Gastrocnemius medialis (tissue), 4 donors: ENCODE measurements at places on chromosomes 5 and 9. TPM values are rescaled to one million over a fixed set of nuclear protein-coding genes. Genes with fewer than 3 reads are reported as not detected.

- DNase-seq: no peak
Measured at GRCh38 chr9:36787709-36788108, 215.0 kb downstream of the MELK start.

GRCh38 chr9:89919171-89919681, 314.4 kb downstream of the GADD45G start:
- DNase-seq: peak; percentile 65

DNA sequence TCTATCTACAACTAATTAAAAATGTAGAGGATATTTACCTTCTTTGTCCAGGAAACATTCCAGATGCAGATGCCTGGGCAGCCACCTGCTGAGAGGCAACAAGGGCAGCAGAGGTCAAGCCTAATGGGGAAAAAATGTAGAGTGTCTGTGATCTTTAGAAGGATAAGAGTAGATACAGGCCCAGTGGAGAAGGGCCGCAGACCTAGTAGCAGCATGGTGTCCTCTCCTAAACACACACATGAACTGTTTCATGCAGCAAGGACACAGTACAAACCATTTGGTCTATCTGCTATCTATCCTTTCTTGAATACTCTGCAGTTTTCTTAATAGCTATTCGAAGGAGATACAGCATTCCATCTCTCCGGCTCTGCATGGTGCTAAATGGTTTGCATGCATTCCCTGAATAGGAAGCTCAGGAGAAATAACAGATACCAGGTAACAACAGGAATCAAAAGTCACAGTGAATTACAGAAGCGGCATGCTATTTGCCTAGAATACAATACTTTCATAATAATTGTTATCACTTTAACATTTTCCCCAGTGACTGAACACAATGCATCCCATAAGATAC, 107.3 kb downstream of the ZNF608 start:
- DNase-seq: no peak

GRCh38 chr9:108205276-108205675, 650.5 kb downstream of the ACTL7B start:
- DNase-seq: no peak

- DNase-seq: no peak
Measured at GRCh38 chr5:40485021-40485998, 194.4 kb upstream of the PTGER4 start.

GRCh38 chr5:18605186-18605585, 970.9 kb downstream of the TAF11L14 start:
- DNase-seq: no peak

GRCh38 chr5:2302169-2302568, 419.4 kb upstream of the IRX4 start:
- no peak for DNase-seq

GRCh38 chr9:93949694-93950449, 5.3 kb downstream of the BARX1 start:
- DNase-seq: no peak

GRCh38 chr5:171316258-171317121, 7.4 kb downstream of the TLX3 start:
- no peak for DNase-seq

DNA sequence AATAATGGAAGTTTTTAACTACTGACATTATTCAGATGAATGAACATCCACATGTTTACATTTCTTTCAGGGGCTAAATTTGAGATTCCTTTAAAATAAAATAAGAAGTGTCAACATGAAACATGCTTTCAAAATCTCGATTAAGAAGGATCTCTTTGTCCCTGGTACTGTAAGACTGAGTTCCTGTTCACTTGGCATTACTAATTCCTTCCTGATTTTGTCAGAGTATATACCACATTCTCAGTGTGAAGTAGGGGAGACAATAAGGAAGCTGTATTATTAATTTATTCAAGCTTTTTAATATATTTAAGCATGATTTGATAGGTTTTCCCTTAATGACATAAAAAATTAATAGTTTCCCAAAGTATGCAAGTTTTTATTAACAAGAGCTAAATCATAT, 81.5 kb upstream of the GRHPR start:
- no peak for DNase-seq

GRCh38 chr9:114694146-114694545, 12.2 kb upstream of the TEX48 start:
- no peak for DNase-seq

- DNase-seq: no peak
Measured at GRCh38 chr5:137995077-137995748, 37.7 kb downstream of the FAM13B start.

GRCh38 chr5:142660731-142661130, 25.2 kb downstream of the FGF1 start:
- no peak for DNase-seq

GRCh38 chr9:129435291-129435690, 185.6 kb downstream of the C9orf50 start:
- no peak for DNase-seq

DNA sequence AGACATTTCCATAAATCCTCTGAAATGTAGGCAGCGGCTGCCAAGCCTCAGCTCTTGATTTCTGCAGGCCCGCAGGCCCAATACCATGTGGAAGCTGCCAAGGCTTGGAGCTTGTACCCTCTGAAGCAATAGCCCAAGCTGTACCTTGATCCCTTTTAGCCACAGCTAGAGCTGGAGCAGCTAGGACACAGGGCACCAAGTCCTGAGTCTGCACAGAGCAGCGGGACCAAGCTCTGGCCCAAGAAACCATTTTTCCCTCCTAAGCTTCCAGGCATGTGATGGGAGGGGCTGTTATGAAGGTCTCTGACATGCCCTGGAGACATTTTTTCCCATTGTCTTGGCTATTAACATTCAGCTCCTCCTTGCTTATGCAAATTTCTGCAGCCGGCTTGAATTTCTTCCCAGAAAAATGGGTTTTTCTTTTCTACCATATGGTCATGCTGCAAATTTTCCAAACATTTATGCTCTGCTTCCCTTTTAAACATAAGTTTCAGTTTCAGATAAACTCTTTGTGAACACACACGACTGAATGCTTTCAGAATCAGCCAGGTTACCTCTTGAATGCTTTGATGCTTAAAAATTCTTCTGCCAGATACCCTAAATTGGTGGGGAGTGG, 14.4 kb upstream of the ZFR start:
- DNase-seq: no peak

GRCh38 chr5:54159893-54160195, 150.5 kb downstream of the ARL15 start:
- no peak for DNase-seq

GRCh38 chr5:74977471-74977870, 74.9 kb downstream of the GCNT4 start:
- no peak for DNase-seq

DNA sequence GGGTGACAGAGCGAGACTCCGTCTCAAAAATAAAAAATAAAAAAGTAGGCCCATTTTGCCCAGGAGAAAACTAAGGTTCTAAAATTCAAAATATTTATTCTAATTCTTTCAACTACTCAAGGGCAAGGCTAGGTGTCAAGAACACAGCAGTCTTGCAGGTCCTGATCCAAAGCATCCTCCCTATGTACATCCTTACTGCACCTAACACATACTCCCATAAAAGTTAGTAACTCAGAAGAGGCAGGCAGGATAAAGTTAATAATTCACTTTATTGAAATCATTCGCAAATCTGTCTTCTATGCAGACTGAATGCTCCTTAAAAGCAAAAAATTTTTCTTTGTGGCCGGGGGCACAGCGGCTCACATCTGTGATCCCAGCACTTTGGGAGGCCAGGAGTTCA, 11.1 kb downstream of the GOLPH3 start:
- no peak for DNase-seq

GRCh38 chr9:123656565-123656964, 273.4 kb downstream of the DENND1A start:
- no peak for DNase-seq

DNA sequence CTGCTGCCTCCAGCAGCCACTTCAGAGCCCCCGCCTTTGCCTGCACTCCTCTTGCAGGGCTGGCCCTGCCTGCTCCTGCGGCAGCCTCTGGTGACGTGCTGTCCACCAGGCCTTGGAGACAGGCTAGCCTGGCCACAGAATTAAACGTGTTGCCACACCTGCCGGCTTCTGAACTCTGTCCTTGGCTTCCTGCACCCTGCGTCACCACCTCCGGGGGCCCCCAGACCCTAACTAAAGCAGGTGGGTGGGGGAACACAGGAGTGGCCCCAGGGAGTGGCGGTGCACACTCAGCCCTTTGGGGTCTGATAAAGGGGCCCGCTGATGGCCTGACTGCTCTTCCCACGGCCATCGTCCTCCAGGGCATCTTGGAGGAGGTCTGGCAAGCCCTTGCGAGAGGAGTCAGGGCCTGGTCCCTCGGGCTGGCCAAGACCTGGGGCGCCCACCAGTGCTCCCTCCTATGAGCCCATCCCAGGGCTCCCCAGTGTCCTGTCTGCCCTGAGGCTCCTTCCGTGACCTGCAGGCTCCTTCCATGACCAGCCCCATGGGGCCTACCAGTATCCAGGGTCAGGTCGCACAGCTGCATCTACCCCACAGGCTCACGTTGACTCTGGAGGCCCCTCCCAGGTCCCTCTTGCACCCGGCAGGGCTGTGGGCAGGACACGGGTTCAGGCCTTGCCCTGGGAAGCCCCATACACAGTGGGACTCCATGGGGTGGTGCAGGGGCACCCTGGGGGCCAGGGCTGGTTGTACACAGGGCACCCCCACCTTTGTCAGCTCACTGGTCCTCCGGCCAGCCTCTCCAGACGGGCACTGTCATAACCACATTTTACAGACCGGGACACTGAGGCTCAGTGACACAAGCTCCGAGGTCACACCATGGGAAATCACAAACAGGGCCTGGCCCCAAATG, 1.0 kb upstream of the MAMDC4 start:
- no peak for DNase-seq

GRCh38 chr5:2207416-2208238, 324.9 kb upstream of the IRX4 start:
- DNase-seq: no peak

GRCh38 chr5:81789033-81789432, 38.1 kb upstream of the SSBP2 start:
- DNase-seq: peak; percentile 60

DNA sequence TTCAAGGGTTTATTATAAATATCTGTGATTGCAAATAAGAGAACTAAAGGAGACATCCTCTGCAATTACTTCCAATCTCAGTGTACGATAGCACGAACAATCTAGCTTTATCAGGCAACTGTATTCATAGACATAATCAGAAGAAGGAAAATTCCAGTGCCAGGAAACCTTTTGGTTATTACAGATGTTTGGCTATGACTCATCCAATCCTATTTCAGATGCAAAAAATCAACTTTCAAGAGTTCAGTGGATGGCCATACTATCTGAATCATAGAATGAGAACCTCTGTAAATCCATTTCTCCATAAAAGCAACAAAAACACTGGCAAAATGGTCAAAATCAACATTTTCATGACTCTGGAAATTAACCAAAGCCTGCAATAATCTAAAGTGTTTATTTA, 37.9 kb downstream of the GAS1 start:
- no peak for DNase-seq

GRCh38 chr5:93596310-93596675, 13.3 kb downstream of the NR2F1 start:
- DNase-seq: no peak

LEAP2 gene
- 3.3 TPM for total RNA-seq

SOHLH1 gene
- total RNA-seq: not detected

SMU1 gene
- 15.3 TPM for total RNA-seq

IL5 gene
- not detected for total RNA-seq

MTREX gene
- total RNA-seq: 122 TPM

ANKRD55 gene
- not detected for total RNA-seq

OR1Q1 gene
- not detected for total RNA-seq

C9orf72 gene
- total RNA-seq: 14.8 TPM

DNAJC18 gene
- total RNA-seq: 21.7 TPM

IFNA13 gene
- total RNA-seq: not detected

RANBP17 gene
- total RNA-seq: not detected
